ENCODE measurements at places on chromosomes 3 and 15.

GRCh38 chr3:126389112-126389793 lies 5.5 kb upstream of the CFAP100 start:
- DNase-seq: no peak

DNA sequence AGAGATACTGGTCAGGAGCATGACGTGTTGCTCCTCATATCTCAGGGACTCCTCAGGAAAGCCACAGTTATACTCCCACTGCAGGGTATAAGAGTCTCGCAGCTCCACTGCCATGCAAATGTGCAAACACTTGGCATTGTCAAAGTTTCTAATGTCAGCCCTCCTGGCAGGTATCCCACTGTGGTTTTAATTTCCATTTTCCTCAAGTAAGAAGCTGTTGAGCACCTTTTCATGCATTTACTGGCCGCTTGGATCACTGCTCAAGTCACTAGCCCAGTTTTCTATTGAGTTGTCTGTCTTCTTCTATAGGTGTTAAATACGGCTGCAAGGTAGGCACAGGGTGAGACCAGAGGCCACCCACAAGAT lies 41.9 kb upstream of the GRIP2 start:
- DNase-seq: no peak

DNA sequence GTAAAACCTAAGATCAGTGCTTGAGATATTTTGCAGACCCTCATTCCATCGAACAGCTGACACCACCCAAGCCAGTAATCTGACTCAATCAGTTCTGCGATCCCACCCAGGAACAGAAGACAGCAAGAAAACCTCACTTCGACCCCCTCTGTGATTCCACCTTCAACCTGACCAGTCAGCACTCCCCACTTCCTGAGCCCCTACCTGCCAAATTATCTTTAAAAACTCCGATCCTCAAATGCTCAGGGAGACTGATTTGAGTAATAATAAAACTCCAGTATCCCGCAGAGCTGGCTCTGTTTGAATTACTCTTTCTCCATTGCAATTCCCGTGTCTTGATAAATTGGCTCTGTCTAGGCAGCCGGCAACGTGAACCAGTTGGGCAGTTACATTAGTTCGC lies 25.7 kb upstream of the CLDN16 start:
- DNase-seq: no peak

DNA sequence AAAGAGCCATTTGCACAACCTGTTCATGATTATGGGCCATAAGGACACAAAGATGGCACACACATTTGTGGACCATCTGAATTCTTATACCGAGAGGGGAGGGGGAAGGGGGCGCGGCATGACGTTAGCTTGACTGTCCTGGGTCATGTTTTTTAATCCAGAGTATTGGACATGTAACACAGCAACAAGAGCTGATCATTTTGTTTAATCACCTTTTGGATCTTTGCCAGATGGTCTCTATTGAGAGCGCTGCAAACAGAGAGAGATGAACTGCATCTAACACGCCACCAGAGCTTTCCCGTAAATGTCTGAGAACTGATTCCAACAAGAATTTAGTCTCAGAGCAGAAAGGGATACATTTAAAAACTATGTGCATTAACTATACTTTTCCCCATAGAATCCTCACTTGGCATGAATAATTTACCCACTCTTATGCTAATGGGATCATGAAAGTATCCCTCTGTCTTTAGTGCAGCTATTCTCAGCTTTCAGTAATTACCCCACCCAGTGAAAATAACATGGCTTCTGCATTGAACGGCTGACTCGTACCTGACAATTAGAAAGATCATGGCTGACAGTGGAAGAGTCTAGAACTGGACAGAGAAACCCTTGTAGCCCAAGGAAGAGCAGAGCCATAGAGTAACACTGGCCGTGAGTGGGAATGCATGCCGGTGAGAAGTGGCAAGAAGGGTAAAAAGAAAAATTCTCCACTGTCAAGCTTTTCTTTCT lies 22.6 kb downstream of the MEIS2 start:
- DNase-seq: no peak

DNA sequence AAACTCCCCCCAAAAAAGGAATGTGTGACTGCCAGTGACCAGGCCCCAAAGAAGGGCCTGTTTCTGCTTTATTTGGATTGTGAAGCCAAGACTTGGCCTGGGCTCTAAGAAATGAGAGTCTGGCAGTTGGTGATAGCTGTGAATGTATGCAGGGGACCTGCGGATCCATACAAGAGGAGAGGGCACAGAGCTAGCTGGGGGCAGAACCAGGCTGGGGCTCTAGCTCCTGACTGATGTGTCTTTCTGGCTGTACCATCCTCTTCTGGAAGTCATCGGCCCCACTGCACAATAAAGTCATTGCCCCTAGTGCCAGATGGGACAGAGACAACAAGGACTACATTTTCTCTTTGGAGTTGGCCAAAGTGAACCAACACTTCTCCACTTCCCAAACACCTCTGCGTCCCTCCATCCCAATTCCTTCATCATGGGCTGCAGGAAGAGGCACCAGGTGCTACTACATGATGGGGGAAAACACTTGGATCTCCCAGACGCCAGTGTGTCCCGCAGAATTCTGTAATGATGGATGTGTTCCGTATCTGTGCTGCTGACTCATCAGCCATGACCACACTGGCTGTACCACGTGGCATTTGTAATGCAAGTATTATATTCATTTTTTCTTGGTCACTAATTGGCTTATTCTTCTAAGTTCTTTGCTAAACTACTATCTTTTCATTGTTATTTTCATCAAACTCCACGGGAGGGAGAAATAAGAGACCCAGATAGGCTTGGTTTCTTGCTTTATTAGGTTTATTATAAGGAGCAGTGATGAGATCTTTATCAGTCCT lies 1.7 kb upstream of the PLA2G4F start:
- DNase-seq: no peak

DNA sequence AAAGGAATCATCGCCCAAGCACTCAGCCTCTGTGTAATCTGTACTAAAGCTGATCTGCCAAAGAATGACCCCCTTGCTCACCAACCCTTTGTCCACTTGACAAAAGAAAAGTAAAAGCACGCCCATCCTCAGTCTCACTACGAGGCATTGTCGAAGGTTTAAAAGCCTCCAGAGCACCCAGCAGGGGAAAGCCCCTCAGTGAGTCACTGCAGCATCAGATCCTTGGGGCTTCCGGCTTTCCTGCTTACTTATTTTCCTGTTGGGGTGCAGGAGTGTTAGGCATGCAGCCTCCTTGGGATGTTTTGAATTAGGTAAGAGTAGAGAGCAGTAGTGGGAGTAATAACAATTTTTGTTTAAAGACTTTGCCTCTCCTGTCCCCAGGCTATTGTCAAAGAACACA lies 216.1 kb downstream of the MTHFS start:
- DNase-seq: no peak

- DNase-seq: no peak
These were observed 39.8 kb downstream of the PRKCD start for GRCh38 chr3:53200501-53201498.

GRCh38 chr3:101377209-101377608 lies 56.8 kb upstream of the IMPG2 start:
- no peak for DNase-seq

DNA sequence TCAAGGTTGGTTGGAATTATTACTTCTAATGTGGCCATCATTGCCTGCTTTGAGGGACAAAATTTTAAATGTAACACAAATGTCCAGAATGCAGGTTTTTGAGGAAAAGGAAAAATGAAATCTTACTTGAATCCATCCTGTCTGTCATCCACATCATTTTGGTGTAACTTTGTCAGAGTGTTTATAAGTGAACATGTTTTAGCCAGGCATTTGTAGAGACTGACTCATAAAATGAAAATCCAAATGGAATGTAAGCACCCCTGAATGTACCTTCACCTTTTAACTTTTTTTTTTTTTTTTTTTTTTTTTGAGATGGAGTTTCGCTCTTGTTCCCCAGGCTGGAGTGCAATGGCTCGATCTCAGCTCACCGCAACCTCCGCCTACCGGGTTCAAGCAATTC lies 141.8 kb upstream of the BNIP2 start:
- no peak for DNase-seq

- no peak for DNase-seq
These were observed 345.1 kb downstream of the IL5RA start for GRCh38 chr3:2765002-2765579.

- no peak for DNase-seq
These were observed 245.1 kb upstream of the LRTM1 start for GRCh38 chr3:55172913-55173312.

GRCh38 chr15:38367476-38367875 lies 86.5 kb upstream of the FAM98B start:
- no peak for DNase-seq

GRCh38 chr3:18295171-18295920 lies 129.8 kb downstream of the SATB1 start:
- no peak for DNase-seq

GRCh38 chr3:68088216-68088615 lies 433.8 kb upstream of the SUCLG2 start:
- DNase-seq: no peak

- DNase-seq: no peak
These were observed 318.6 kb upstream of the SATB1 start for GRCh38 chr3:18743761-18744160.

All from stimulated activated CD8-positive, alpha-beta memory T cell treated with anti-CD3 and anti-CD28 coated beads, Interleukin-15, amount 100 ng/mL, for 4 hours (primary cell).